ENCODE measurements at places on chromosomes 16 and 17.

DNA sequence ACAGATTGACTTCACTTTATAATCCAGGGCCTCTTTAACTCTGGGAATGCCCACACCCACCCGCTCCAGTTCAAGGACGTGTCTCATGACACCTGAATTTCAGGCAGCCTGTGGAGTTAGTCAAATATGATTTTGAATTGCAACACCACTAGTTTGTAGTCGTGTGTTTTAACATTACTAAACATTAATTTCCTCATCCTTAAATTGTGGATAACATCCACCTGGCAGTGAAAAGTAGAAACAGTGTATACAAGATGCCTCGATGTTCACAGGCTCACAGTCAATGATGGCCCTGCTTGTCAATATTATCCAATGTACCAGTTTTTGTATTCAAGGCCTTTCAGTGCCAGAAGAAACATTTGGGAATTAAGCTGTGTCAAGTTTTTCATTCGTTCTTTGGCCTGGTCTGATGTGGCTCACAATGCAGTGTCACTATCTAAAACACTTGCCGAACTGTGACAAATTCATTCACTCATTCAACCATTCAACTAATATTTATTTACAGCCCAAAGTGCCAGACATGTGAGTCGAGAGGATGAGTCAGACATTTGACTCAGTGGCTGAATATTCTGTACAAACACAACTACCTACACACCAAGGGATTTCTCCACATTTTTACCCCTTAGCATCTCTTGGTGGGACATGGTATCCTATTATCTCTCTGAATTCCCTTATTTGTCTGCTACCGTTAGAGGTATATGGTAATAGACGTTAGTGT is 1.4 kb downstream of the MEIOB start:
- no peak for DNase-seq

DNA sequence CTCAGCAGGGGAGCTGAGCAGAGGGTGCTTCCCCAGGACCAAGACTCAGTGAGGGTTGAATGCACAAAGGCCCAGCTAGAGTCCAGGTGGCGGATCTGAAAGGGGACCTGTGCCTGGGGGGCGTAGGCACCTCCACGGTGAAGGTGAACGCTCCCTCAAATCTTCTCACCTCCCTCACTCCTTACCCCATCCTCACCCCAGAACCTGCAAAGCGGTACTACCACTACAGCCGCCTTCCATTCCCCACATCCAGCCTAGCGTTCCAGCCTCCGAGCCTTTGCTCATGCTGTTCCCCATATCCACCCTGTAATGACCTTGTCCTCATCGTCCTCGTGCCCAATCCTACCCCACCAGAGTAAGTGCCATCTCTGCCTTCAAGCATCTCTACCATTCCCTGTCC is 30.6 kb downstream of the TRPV3 start:
- no peak for DNase-seq

DNA sequence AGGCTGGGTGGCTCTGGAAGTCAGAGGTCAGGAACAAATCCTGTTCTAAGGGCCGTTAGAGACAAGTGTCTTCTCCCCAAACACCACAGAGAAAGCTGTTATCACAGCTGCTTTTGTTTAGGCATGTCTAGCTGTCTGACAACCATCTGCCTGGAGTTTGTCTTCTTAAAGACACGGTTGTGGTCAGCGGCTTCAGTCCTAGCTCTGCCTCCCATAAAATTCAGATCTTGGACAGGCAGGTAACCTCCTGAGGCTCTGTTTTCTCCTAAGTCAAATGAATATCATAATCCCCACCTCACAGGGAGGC is 2.3 kb upstream of the ITGA3 start:
- DNase-seq = no peak

DNA sequence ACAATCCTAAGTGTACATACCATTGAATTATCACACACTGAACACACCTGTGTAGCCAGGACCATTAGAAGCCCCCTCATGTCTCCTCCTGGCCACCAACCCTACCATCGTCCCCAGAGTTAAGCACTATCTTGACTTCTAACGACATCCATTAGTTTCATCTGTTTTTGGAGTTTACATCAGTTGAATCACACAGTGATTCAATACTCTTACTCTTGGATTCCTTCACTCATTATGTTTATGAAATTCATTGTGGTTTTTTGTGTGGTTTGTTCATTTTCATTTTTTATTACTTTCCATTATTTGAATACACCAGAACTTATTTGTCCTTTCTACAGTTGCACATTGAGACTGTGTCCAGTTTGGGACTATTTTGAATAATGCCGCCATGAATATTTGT is 13.6 kb downstream of the DRC7 start:
- DNase-seq = no peak

- DNase-seq = no peak
Measured at GRCh38 chr17:47265983-47266541, 12.4 kb downstream of the ITGB3 start.

DNA sequence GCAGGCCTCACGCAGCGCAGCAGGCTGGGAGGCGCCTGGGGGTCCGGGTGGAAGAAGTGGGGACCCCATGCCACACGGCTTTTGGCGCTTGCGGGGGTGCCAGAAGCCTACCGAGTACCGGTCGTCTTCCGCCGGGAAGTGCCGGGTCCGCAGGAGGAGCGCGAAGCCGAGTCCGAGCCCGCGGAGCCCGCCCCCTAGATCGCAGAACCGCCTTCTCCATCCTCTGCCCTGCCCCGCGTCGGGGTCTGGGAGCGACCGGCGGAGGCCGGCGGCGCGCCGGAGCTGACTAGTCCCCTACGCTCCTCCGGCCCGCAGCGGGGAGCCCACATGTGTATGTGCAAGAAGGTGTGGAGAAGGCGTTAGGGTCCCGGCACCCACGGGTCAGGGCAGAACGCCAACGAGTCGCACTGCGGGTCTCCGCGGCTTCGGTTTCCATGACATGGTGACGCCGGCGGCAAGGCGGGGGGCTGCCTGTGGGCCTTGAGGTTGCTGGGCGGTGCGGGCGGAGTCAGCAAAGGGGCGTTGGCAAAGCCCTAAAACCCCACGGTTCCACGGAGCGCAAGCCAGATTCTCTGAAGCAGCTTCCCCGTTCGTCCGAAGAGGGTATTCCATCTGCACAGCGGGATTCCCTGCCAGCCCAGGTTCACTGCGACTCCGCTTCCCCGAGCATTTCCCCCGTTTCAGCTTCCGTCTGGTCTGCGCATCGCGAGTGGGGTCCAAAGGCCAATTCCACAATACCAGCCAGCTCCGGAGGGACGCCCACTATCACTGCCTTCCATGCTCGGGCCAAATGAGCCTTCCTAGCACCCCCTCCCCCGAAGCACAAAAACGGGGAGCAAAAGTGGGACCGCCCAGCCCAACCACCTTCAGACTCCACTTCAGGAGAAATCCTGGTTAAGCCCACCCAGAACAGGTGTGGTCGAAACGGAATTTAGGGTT is 2.3 kb upstream of the LHX1 start:
- peak; percentile 84 for DNase-seq

- no peak for DNase-seq
Measured at GRCh38 chr16:52114379-52114778, 432.6 kb downstream of the TOX3 start.

- DNase-seq = no peak
Measured at GRCh38 chr17:2140683-2141082, 85.8 kb downstream of the HIC1 start.

- peak; percentile 49 for DNase-seq
Measured at GRCh38 chr17:7437369-7437863, 1.9 kb upstream of the FGF11 start.

DNA sequence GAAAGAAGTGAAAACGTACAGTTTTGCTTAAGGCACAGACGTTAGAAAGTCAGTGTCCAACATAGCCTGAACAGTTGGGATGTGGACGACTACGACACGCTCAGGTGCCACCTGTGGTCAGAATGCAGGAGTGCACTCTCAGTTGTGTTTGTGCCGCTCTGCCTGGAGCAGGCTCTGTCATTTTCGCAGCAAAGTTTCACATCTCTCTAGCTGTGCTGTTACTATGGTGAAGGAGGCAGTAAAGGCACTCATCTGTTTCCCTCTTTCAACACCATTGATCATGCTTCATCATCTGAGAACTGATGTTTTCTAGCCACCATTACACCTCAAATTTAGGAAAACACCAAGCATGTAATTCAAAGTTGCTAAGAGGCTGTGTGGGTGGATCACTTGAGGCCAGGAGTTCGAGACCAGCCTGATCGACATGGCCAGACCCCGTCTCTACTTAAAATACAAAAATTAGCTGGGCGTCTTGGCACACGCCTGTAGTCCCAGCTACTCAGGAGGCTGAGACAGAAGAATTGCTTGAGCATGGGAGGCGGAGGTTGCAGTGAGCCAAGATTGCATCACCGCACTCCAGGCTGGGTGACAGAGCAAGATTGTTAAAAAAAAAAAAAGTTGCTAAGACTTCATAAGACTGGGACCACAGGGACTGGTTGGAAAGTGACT is 44.9 kb upstream of the DNAJA2 start:
- peak; percentile 77 for DNase-seq

DNA sequence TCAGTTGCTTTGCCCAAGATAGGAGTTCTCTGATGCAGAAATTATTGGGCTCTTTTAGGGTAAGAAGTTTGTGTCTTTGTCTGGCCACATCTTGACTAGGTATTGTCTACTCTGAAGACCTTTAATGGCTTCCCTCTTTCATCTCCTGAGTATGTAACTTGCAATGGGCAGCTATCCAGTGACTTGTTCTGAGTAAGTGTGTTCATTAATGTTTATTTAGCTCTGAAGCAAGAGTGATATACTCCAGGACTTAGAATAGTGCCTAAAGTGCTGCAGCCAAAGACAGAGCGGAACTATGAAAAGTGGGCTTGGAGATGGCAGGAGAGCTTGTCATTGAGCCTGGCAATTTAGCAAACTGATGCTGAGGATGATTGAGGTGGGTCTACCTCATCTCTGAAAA is 8.8 kb upstream of the TANGO6 start:
- DNase-seq = no peak

- peak; percentile 29 for DNase-seq
Measured at GRCh38 chr17:31660684-31661083, 198.4 kb downstream of the COPRS start.

DNA sequence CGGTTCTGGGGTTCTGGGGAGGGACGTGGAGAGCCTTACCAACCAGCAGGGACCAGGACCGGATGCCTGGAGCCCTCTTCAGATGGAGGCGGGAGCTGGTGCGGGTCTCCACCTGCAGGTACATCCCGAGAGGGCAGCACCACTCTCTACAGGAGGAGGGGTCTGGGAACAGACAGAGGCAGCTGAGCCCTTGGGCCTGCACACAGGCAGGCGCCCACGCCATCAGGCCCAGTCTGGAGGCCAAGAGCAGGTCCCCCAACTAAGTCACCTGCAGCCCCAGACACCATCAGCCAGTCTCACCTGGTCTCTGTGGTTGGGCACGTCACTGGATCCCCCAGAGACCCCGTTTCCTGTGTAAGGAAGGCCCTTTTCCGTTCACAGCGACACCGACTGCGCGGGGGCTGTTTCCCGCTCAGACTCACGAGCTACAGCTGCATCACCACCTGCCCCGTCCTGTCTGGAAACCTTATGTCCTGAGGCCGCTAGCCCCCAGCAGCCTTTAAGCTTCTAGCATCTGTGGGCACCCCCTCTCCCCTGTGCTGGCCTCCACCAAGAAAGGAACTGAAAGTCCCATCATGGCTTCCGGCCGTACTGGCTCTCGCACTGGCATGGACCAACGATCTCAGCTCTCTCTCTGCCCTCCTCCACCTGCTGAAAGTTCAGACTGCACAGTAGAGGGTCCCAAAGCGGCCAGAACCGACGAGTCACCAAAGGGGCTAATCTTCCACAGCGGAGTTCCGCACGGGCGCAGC is 1.2 kb downstream of the CYBC1 start:
- DNase-seq = no peak

DNA sequence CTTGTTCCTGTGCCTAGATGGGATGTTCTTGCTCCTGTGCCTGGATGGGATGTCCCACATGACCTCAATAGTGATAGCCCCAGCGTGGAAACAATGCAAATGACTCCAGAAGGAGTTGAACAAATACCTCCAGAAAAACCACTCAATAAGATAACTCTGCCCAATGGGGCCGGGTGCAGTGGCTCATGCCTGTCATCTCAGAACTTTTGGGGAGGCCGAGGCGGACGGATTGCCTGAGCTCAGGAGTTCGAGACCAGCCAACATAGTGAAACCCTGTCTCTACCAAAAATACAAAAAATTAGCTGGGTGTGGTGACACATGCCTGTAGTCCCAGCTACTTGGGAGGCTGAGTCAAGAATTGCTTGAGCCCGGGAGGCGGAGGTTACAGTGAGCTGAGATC is 15.2 kb upstream of the LITAF start:
- no peak for DNase-seq

GRCh38 chr17:28468781-28469180 is 4.7 kb upstream of the SLC13A2 start:
- no peak for DNase-seq

DNA sequence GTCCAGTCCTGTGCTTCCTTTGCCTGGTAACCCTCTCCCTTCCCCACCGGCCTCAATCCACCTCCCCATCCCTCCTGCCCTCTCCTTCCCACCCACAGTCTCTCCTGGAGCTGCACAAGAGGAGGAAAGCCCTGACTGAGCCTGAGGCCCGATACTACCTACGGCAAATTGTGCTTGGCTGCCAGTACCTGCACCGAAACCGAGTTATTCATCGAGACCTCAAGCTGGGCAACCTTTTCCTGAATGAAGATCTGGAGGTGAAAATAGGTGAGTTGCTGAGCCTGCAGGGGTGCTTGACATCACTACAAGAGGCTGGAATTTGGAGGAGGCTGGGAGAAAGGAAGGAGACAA is 1.3 kb downstream of the PLK1 start:
- DNase-seq = no peak

DNA sequence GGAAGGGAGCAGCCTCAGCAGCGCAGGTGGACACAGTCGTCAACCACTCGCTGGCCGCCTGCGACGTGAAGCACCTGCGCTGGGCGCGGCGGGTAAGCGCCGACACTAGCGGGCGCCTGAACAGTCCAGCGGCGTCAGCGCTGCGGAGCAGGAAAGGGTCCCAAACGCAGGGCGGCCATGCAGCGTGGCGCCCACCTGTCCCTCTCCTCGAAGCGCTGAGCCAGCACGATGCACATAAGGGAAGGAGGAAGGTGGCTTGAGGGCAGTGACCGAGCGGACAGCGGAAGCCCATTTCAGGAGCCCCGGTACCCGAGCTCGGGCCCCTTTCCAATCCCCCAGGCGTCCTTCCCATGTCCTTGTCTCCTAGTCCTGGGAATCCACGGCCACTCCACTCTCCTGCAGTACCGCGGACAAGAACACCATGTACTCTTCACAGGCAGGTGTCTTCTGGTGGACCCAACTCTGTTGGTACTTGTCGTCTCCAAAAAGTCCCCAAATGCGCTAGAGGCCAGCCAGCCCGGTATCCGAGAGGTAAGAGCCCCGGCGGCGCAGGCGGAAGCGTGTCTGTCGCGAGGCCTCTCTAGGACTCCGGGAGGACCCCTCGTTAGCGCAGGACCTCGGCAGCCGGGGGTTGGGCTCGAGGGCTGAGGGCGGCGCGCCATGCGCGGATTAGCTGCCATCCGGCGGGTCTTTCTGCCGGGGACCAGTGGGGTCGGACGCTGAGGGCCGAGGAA is 14.4 kb downstream of the ZNF232 start:
- DNase-seq = peak; percentile 88

GRCh38 chr17:42049834-42050392 is 488 bp downstream of the C17orf113 start:
- no peak for DNase-seq

All from islet precursor cell (in vitro differentiated cells).